ENCODE measurements at places on chromosomes 12 and 14.

GRCh38 chr12:40336573-40337199 lies 111.9 kb downstream of the LRRK2 start:
- DNase-seq = no peak

GRCh38 chr12:92654929-92655328 lies 47.9 kb upstream of the PLEKHG7 start:
- DNase-seq = no peak

- no peak for DNase-seq
These were observed 10.3 kb downstream of the NFATC4 start for GRCh38 chr14:24378327-24378726.

DNA sequence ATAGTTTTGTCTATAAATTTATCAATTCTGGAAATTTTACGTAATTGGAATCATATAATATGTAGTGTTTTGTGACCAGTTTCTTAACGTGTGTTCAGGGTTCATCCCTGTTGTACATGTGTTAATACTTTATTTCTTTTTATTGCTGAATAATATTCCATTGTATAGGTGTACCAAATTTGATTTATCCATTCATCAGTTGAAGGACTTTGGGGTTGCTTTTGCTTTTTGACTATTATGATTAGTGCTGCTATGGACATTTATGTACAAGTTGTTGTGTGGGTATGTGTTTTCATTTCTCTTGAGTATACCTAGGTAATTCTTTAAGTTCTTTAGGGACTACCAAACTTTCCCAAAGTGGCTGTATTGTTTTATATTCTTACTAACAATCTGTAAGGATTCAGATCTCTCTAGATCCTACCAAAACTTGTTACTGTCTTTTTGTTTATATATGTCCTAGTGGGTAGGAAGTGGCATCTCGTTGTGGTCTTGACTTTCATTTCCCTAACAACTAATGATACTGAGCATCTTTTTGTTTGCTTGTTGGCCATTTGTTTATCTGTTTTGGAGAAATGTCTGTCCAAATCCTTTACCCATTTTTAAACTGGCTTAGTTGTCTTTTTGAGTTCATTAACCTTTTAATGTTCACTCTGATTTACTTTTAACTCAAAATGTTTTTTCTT lies 14.9 kb downstream of the VRK1 start:
- DNase-seq = no peak

GRCh38 chr14:42947991-42948390 lies 1341.3 kb downstream of the LRFN5 start:
- DNase-seq = no peak

- no peak for DNase-seq
These were observed 4.2 kb downstream of the A2M start for GRCh38 chr12:9111525-9111924.

Data from activated CD8-positive, alpha-beta memory T cell treated with anti-CD3 and anti-CD28 coated beads for 4 hours (primary cell).